IPS DF 6.9 (cell line): ENCODE measurements at places on chromosomes 13 and 19.

GRCh38 chr19:474126-475078 is 13.6 kb upstream of the SHC2 start:
- no peak overlapping the region for H3K27ac ChIP-seq
- H3K27me3 ChIP-seq, result no peaks in the 10 kb centered on the region
- DNase-seq, result no peak
- no peak overlapping the region for H3K4me3 ChIP-seq

GRCh38 chr13:32881074-32881776 is 135.0 kb upstream of the KL start:
- no peak overlapping the region for H3K4me3 ChIP-seq
- no peaks in the 10 kb centered on the region for H3K4me1 ChIP-seq
- H3K36me3 ChIP-seq, result no peaks in the 10 kb centered on the region

GRCh38 chr19:1893791-1894190 is 8.5 kb upstream of the ABHD17A start:
- H3K27me3 ChIP-seq, result no peaks in the 10 kb centered on the region
- DNase-seq, result no peak
- no peak overlapping the region for H3K27ac ChIP-seq
- H3K4me1 ChIP-seq, result peaks cover 2% of the 10 kb centered on the region; the same call in 1 of the 2 replicates

GRCh38 chr13:49517461-49517860 is 21.7 kb downstream of the PHF11 start:
- DNase-seq, result no peak
- no peaks in the 10 kb centered on the region for H3K27me3 ChIP-seq
- no peak overlapping the region for H3K4me3 ChIP-seq
- no peaks in the 10 kb centered on the region for H3K36me3 ChIP-seq
- no peak overlapping the region for H3K27ac ChIP-seq

DNA sequence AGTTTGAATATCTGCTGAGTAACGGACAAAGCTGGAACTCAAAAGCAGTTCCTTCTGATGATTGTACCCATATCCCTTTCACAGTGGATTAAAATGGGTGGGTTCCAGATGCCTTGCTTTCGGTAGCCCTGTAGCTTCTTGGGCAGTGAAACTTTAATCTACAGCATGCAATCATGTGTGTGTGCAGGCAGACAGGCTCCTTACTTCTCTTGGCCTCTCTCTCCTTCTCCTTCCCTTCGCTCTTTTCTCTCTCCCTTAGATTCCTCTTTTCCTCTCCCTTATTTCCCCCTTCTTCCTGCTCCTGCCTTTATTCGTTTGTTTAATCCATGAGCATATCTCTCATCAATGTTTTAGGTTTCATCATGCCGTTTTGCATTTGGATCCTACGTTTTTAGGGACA is 8.1 kb downstream of the DGKH start:
- DNase-seq, result no peak
- no peaks in the 10 kb centered on the region for H3K4me1 ChIP-seq
- H3K27me3 ChIP-seq, result no peaks in the 10 kb centered on the region
- no peak overlapping the region for H3K4me3 ChIP-seq

DNA sequence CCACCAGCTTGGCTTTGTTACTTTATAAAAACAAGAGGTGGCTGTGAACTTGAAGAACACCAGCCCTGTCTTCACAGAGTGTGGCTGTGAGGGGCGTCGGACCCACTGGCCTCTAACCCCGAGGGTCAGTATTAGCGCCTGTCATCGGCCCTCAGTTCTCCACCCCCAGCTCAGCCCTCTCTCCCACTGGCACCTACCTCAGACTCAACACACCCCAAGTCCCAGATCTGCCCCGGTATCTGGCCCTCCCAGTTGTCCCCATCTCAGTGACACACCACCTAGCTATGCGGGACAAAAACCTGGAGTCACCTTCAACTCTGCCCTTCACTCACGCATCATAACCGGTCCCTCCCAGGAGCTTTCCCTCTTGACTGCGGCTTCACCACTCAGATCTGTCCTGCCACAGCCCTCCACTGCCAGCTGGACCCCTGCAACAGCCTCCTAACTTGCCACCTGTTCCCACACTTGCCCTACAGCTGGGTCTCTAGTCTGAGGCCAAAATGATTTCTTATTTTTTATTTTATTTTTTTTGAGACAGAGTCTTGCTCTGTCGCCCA is 45.4 kb downstream of the PEPD start:
- H3K36me3 ChIP-seq, result no peaks in the 10 kb centered on the region; the same call in 1 of the 2 replicates
- no peaks in the 10 kb centered on the region for H3K4me1 ChIP-seq
- no peak for DNase-seq
- H3K4me3 ChIP-seq, result no peak overlapping the region

DNA sequence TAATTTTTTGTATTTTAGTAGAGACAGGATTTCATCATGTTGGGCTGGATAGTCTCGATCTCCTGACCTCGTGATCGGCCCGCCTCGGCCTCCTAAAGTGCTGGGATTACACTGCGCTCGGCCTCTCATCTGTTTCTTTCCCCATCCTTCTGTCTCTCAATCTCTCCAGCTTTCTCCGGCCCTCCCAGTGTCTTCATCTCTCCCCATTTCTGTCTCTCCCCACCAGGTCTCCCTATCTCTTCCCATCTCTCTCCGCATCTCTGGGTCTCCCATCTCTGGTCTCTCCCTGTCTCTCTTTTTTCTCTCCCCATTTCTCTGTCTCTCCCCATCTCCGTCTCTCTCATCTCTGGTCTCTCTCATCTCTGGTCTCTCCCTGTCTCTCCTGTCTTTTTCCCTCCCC is 12.2 kb upstream of the NFIX start:
- peaks cover 2% of the 10 kb centered on the region; the same call in 1 of the 2 replicates for H3K27me3 ChIP-seq
- peak overlapping the region; percentile 5; the same call in 1 of the 2 replicates for H3K4me3 ChIP-seq
- peaks cover 2% of the 10 kb centered on the region; the same call in 1 of the 2 replicates for H3K4me1 ChIP-seq
- DNase-seq, result no peak
- H3K27ac ChIP-seq, result no peak overlapping the region
- no peaks in the 10 kb centered on the region for H3K36me3 ChIP-seq

GRCh38 chr13:89627996-89628395 is 1719.5 kb upstream of the MIR17HG start:
- no peaks in the 10 kb centered on the region for H3K4me1 ChIP-seq
- H3K27ac ChIP-seq, result no peak overlapping the region
- no peak overlapping the region for H3K4me3 ChIP-seq
- H3K27me3 ChIP-seq, result no peaks in the 10 kb centered on the region
- no peaks in the 10 kb centered on the region for H3K36me3 ChIP-seq

DNA sequence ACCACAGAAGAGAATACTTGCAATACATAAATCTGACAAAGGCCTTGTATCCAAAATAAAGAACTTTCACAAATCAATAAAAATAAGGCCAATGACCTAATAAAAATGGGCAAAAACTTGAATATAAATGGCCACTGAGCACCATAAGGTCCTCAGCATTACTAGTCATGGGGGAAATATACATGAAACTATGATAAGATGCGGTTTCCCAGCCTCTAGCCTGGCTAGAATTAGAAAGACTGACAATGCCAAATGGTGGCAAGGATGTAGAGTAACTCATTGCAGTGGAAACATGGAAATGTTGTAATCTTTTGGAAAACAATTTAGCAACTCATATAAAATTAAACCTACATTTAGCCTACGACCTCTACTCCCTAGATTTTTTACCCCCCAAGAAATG is 227.1 kb downstream of the GGACT start:
- H3K27ac ChIP-seq, result no peak overlapping the region
- DNase-seq, result no peak

- H3K4me3 ChIP-seq, result no peak overlapping the region
- H3K36me3 ChIP-seq, result no peaks in the 10 kb centered on the region
- DNase-seq, result peak; percentile 82
- H3K27me3 ChIP-seq, result no peaks in the 10 kb centered on the region
- H3K4me1 ChIP-seq, result peaks cover 5% of the 10 kb centered on the region; the same call in 1 of the 2 replicates
- H3K27ac ChIP-seq, result no peak overlapping the region
Observed at GRCh38 chr19:46133101-46133627, 8.7 kb upstream of the IGFL3 start.

- H3K27me3 ChIP-seq, result no peaks in the 10 kb centered on the region
- H3K27ac ChIP-seq, result no peak overlapping the region
- no peak overlapping the region for H3K4me3 ChIP-seq
- DNase-seq, result no peak
- H3K36me3 ChIP-seq, result no peaks in the 10 kb centered on the region
Observed at GRCh38 chr13:67735651-67736050, 505.5 kb upstream of the PCDH9 start.

- DNase-seq, result no peak
- H3K27ac ChIP-seq, result no peak overlapping the region
- H3K4me3 ChIP-seq, result no peak overlapping the region
Observed at GRCh38 chr13:73939071-73939380, 195.2 kb downstream of the KLF12 start.

DNA sequence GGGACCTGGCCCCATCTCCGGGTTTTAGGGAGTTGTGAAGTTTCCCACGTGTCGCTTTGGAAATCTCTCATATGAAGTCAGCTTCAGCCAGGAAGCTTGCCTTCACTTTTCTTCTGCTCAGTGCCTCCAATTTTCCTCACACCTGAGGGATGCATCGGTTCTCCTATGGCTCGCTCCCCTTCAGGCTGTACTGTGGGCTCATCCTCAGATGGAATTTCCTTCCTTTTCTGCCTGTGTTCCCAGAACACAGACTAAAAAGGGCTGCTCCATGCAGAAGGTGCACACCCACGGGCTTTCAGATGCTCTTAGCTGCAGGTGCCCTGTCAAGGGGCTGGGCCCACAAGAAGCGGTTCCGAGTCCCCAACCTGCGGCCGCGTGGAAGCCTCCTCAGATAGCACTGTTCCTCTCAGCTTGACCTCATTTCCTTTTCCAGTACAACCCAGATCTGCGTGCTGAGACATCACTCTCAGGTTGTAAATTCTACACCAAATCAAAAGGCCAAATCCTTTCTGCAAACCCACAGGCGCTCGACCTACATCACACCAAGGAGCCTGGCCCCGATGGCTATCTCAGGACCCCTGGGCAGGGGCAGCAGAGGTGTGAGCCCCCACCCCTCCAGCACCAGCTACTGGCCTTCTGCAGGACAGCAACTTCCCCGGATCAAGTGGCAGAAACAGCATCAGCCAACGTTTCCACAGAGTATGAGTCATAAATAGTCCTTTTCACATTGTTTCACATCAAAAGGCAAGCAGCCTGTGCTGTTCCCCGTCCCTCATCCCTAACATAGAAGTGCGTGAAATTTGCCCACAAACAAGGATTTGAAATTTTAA is 275.9 kb downstream of the ZNF536 start:
- DNase-seq, result no peak
- H3K27ac ChIP-seq, result no peak overlapping the region
- H3K4me1 ChIP-seq, result no peaks in the 10 kb centered on the region
